ENCODE measurements at places on chromosomes 11 and 22.

DNA sequence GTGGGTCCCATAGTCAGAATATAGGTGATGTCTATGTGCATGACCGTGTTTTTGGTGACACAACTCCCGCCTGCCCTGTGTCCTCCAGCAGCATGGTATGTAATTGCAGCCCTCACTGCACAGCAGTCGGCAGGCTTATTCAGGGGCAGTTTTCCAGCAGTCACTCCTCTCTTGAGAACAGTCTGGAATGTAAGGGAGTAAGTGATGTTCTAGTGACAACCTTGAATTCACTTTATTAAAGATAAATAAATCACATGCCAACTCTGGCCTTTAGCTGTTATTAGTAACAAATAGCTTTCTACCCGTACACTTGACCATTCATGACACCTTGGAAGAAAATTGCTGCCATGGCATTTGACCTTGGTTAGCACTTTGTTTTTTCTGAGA lies 27.9 kb downstream of the ZNRF3 start:
- no peak for DNase-seq

DNA sequence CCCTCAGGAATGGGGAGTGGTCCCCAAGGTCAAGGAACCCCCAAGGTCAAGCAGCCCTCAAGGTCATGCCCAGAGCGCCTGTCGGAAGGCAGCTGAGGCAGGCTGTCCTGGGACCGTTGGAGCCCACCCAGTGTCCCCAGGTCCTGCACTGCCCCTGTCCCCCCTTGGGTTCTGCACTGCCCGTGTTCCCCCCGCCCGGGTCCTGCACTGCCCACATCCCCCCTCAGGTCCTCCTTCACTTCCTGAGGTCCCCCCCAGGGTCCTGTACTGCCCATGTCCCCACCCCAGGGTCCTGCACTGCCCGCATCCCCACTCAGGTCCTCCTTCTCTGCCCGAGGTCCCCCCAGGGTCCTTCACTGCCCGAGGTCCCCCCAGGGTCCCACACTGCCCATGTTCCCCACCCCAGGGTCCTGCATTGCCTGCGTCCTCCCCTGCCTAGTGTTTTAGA lies 1073.0 kb downstream of the BRD1 start:
- DNase-seq = no peak

DNA sequence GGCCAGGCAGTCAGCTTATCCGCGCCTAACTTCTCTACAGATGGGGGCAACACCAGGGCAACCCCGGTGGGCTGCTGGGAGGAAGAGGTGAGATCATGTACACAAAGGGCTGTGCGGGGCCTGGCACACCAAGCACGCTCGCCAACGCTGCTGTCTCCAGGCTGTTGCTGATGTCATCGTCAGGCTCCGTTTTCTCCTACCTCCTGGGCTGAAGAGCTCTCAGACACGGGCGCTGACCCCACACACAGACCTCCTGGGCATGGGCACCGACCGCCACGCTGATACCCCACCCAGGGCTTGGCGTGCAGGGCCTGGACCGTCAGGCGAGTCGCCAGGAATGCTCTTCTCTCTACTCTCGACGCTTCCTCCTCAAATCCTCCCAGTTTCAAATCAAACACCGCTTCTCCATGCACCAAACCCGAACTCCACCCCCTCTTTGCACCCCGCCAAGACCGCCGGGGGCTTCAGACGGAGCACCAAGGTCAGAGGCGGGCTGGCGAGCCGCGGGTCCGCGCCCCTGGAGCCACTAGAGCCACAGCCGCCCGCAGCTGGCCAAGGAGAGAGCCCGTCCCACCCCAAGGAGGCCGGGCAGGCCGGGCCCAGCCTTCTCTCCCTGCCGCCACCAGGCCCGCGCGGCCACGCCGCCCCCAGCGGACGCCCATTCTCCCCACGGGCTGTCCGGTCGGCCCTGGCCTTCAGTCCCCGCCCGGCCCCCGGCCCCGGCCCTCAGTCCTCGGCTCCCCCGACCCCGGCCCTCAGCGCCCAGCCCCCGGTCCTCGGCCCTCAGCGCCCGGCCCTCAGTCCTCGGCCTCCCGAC lies 772 bp downstream of the SBF1 start:
- peak; percentile 50 for DNase-seq

DNA sequence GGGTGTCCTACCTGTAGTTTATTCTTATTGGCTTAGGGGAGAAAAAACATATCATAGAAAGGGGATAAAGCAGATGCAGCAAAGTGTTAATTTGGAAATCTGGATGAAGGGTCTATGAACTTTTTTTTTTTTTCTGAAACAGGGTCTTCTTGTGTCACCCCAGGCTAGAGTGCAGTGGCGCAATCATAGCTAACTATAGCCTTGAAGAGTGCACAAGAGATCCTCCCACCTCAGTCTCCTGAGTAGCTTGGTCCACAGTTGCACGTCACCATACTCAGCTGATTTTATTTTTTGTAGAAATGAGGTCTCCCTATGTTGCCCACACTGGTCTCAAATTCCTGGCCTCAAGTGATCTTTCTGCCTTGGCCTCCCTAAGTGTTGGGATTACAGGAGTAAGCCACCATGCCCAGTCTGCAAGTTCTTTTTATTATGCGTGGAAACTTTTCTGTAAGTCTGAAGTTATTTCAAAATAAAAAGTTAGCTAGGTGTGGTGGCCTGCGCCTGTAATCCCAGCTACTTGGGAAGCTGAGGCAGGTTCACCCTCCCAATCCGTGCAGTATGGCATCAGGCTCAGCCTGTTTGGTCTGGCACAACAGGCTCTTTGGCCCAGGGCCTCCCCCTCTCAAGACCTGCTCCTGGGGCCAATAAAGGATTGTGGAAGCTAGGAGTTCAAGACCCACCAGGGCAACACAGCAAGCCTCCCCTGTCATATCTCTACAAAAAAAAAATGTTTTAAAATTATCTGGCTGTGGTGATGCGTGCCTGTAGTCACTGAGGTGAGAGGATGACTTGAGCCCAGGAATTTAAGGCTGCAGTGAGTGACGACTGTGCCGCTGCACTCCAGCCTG lies 111.9 kb downstream of the MED15 start:
- no peak for DNase-seq

- DNase-seq = peak; percentile 61
These were observed 125.1 kb upstream of the E2F8 start for GRCh38 chr11:19365743-19366410.
